ENCODE measurements at places on chromosomes 1 and 21.

DNA sequence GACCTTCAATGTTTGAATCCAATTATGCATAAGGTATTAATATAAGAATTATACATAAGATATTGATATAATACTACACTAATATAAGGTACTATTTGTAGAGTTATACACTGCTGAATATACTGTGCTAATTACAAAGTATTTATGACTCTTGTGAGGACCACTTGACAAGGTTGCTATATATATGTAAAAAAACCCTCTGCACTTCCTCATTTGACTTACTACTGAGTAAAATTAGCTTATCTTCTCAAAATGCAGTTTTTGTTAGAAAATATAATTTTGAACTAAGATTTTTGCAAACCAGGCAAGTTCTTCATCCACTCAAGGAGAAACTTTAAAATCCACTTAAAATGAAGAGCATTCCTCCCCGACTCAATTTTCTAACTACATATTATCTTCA lies 8.5 kb downstream of the SIKE1 start:
- no peak for DNase-seq

DNA sequence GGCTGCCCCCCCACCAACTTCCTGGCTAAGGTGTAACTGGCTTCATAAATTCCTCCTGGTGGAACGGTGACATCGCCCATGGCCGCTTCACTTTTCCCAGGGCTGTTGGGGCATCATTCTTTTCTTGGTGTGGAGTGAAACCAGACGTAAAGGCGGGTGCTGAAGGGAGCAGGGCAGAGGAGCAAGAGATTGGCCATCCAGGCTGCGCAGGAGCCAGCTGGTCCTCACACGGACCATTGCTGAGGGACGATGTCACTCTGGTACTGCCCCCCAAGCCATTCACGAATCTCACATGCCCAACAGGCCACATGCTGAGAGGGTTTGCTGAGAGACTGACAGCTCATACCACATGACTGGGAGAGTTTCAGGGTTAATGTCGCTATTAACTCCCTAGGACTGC lies 10.5 kb upstream of the PKP1 start:
- DNase-seq: no peak

GRCh38 chr21:40754466-40754865 lies 92.5 kb downstream of the DSCAM start:
- no peak for DNase-seq

GRCh38 chr1:27166929-27167328 lies 12.0 kb upstream of the SLC9A1 start:
- DNase-seq: no peak

- DNase-seq: no peak
These were observed 542 bp upstream of the XPR1 start for GRCh38 chr1:180631194-180631765.

GRCh38 chr1:100607628-100608240 lies 69.8 kb downstream of the GPR88 start:
- DNase-seq: no peak

GRCh38 chr1:60952612-60953111 lies 129.7 kb upstream of the NFIA start:
- DNase-seq: no peak

DNA sequence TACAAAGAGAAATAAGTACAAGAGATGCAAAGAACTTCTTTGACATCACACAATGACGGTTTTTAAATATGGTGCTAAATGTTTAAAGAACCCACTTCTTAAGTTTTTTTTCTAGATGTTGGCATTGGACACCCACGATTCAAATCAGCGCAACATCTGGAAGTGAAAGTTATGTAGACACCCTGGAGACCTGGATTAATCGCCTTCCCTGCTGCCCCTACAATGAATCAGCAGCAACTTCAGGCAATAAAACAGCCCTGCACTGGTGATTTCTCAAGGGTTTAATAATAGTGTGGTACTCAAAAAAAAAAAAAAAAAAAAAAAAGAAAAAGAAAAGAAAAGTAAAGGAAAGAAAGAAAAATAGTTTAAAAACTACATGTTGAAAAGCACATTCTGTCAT lies 248.3 kb downstream of the NUF2 start:
- DNase-seq: no peak

GRCh38 chr1:177368255-177368654 lies 197.5 kb downstream of the BRINP2 start:
- no peak for DNase-seq

- no peak for DNase-seq
These were observed 26.8 kb downstream of the TP73 start for GRCh38 chr1:3679098-3679555.

- no peak for DNase-seq
These were observed 66.2 kb downstream of the PCNX2 start for GRCh38 chr1:233229288-233229687.

GRCh38 chr1:62314454-62315350 lies 4.5 kb downstream of the KANK4 start:
- no peak for DNase-seq
